Activated CD4-positive, alpha-beta T cell treated with anti-CD3 and anti-CD28 coated beads for 36 hours (primary cell): ENCODE measurements at places on chromosomes 11 and 22.
A peak's percentile ranks its signal among the peaks of the same experiment; 100 is the strongest.

DNA sequence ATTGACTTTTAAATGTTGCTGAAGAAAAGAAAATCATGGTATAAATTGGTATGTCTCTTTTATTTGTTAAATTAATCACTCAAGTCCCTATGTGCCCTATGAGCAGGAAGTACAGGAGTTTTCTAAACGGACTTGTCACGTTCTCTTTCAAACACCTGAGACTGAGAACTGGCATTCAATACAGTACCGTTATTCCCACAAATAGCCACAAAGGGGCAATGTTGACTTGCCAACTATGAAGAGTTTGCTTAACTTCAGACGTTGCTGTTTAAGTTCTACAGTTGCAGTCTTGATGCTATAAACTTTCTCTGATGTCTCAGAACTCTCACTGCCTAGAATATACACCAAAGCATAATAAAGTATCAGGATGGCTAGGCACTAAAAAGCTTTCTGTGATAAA lies 7.6 kb downstream of the OR56A1 start:
- no peak for DNase-seq

DNA sequence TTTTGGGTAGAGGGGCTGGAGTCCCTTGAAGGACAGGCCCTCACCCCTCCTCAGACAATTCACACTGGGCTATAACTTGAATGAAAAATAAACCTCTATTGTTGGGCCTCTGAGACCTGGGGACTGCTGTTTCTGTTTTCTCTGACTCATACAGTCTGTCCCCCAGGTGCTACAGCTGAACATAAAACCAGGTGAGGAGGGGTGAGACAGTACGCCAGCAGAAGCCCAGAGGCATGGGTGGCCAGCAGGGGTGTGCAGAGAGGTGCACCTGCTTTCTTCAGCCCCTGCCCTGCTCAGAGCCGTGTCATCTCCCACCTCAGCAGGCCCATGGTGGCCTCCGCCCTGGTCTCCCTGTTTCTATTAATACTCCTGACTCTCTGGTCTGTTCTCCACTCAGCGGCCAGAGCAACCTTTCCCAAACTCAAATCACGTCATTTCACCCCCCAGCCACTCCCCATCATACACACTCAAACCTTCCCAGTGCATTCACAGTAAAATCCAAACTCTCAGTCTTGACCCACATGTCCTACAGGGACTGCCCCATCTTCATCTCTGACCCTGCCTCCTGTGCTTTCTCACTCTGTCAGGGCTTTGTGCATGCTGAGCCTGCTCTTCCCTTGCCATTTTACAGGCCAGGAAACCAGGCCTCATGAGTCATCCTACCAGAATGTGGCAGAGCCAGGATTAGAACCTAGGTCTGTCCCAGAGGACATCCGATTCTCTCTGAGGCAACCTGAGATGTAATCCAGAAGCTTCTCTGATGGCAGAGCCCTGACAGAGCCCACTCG lies 5.4 kb upstream of the IL2RB start:
- peak; percentile 68 for DNase-seq

DNA sequence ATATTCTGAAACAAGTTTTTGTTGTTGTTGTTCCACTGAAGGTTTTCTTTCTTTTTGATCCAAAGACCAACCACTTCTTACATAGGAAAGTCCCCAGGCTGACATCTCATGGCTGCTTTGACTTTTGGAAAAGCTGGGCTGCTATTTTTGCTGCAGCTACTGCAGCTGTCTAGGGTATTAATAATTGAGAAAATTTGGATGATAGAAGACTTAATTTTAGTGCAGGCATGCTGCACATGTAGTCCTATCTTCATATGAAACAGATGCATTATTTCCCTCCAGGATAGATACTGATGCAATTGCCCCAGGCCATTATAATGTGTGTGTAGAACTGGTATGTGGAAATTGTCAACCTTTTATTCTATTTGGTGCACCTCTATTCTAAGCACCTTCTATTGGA lies 131.4 kb downstream of the NAV2 start:
- no peak for DNase-seq

DNA sequence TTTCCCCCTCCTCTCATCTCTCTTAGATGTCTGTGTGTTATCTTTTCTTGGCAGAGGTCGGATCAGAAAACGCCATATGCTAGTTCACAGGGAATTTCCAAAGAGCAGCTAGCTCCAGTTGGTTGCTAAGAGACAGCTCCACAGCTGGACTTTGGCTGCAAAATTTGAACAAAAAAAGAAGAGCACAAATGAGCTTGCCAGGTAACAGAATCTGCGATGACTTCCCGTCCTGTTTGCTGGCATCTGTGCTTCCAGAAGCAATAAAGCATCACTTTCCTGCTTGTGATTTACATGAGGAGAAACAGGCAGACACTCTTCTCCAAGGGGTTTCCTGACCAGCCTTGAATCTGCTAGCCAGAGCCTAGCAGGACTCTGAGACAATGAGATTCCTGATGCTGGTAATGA lies 596.0 kb upstream of the B3GAT1 start:
- DNase-seq: no peak

- no peak for DNase-seq
These were observed 187.6 kb downstream of the ADAMTS15 start for GRCh38 chr11:130635937-130636630.

DNA sequence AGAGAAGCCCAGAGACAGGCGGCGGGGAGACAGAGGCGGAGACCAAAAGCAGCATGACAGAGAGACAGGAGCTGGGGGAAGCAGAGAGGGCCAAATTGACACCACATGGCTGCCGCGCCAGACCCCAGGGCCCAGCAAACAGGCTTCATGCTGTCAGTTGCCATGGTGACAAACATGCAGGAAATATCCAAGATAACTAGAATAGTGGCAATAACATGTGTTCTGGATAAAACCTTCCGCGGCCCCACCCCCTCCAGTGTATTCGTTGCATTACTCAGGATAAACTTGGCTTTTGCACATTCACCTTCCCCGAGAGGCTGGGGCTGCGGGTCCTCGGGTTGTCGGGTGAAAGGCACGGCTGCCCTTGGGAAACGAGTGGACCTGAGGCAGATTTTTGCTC lies 49.9 kb upstream of the CDON start:
- no peak for DNase-seq

GRCh38 chr11:86335131-86335767 lies 33.2 kb downstream of the HIKESHI start:
- no peak for DNase-seq

- no peak for DNase-seq
These were observed 22.5 kb downstream of the PARVB start for GRCh38 chr22:44046485-44047141.

DNA sequence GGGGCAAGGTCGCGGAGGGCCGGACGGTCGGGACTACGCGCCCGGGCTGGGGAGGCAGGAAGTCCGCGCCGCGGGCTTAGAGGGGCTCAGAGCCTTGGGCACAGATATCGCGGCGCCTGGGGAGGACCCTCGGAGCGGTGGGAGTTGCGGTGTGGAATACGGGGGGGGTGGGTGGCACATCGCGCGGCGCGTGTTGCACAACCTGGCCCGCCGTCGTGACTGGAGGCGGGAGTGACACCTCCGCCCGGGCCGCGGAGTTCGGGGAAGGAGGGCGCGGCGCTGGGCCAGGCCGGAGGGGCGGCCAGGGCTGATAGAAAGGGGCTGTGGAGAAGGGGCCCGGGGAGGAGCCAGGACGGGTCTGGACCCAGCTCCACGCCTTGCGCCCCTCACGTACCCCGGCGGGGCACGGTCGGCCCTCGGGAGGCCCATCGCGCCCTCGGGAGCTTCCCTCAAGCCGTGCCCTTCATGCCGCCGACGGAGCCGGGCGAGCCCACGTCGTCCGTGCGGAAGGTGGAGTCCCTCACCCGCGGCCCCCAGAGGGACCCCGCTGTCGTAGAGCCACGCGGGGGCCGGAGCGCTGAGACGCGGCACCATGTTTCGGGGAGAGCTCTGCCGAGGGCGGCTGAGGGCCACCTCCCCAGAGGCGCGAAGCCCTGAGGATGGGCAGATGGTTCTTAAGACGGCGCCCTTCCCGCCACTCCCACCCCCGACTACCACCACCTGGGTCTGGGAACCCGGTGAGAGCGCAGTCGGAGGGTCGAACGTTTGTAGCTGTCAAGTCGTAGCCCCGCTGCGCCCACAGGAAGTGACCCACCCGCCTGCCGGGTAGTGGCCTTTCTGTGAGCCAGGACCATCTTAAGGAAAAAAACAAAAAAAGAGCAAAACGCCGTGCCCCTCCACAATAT lies 729 bp downstream of the IL17RA start:
- DNase-seq: peak; percentile 53

DNA sequence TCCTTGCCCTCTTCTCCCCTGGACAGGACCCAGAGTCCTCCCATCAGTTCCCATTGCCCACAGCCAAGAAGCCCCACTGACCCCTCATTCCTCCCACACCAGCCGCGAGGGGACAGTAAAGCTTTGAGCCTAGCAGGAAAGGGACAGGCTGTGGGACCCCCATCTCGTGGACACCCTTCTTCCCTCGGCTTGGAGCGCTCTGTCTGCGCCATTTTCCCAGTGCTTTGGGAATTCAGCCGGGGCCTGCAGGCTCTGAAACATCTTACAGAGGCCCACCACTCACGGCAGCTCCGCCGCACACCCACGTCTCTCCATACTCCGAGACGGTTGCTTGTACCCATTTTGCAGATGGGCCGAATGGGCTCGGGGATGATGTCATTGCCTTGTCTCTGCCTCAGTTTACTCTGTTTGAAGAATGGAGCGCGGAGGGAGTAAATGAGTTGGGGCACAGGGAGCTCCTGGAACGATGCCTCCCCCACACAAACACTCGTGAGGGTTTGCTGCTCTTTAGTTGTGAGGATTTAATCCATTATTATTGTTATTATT lies 447.7 kb downstream of the TBC1D22A start:
- no peak for DNase-seq
